ENCODE measurements at places on chromosomes 2 and 18.

GRCh38 chr2:60313470-60314172 lies 239.8 kb downstream of the BCL11A start:
- DNase-seq = no peak

- no peak for DNase-seq
Measured at GRCh38 chr2:186484062-186484735, 1.9 kb upstream of the ZC3H15 start.

DNA sequence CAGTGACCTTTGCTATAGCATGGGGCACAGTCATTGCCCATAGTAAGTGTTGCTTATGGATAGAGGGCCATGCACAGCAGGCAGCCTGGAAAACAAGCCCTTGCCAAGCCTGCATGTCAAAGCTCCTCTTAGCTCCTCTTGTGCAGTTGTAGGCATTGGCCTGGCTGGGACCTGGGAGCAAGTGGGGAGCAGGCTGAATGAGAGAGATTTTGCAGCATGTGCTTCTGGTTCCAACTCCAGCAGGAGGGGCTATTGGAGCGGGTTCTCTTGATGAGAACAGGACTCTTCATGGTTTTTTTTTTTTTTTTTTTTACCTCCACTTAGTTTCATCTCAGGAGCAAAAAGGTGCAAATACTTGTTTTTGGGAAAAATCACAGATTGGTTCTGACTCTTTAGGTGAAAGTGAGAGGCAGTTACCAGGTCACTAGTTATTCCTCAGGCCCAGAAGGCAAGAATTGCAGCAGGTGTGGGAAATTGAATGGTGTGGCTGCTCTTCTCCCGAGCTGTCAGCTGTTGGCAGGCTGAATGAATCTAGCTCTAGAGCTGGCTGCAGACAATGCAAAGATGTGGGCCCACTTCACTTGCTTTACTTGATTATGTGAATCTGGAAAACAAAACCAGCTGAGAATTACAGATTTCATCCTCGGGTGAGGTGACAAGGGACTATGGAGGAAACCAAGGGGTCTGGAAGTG lies 95.9 kb downstream of the MAP4K4 start:
- DNase-seq = no peak

- DNase-seq = no peak
Measured at GRCh38 chr2:149360106-149360505, 29.7 kb downstream of the LYPD6 start.

- peak; percentile 57 for DNase-seq
Measured at GRCh38 chr2:96960153-96960961, 26.0 kb downstream of the FAM178B start.

DNA sequence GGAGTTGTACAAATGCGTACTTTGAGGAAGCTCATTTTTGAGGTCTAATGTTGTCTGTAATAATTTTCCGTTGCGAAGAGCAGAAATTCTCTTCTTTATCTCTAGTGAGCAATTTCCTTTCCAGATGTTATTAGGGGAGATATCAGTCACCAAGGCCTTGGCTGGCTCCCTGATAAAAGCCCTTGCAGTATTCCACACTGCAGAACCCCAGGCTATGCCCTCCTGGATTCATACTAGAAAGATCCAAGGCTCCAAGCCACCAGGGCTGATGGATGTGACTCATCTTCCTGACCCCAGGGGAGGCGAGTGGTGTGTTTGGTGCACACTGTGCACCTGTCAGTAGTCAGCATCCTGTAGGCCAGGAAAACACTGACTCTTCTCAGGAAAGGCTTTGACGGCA lies 34.7 kb downstream of the INO80C start:
- DNase-seq = no peak

DNA sequence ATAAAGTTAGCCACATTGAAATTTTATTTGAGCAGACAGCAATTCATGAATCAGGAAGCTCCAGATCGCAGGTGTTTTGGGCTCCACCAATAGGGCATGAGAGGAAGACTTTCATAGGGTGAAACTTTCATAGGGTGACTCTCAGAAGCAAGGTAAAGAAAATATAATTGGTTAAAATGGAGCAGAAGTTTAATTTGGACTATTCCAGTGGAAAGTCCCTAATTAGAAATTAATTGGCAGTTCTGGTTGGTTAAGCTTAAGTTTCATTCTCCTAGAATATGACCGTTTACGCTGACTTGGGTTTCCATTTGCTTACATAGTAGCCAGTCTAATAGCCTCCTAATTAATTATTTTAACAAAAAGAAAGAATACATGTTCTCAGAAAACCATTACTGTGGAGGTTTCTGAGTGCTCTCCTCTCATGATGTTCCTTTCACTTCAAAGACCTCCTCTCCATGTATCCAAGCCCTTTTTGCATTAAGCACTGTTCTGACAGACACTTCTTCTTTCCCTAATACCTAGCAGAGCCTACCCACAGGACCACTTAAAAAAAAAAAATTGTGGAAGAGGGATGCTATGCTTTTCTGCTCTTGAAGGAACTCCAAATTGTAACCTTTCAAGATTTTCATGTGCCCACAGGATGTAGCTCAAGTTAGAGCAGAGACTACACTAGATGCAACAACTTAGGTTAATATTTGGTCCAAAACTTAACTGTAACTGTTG lies 99.1 kb downstream of the MREG start:
- no peak for DNase-seq

- DNase-seq = no peak
Measured at GRCh38 chr2:3857576-3857975, 154.2 kb downstream of the DCDC2C start.
